ENCODE measurements at places on chromosomes 7 and 10.

- no peak for DNase-seq
Observed at GRCh38 chr10:12041766-12042408, 722 bp downstream of the UPF2 start.

- no peak for DNase-seq
Observed at GRCh38 chr10:30792025-30792424, 162.5 kb upstream of the LYZL2 start.

GRCh38 chr7:30348083-30348560, 63.7 kb downstream of the ZNRF2 start:
- no peak for DNase-seq

GRCh38 chr7:114791771-114792170, 130.1 kb upstream of the MDFIC start:
- DNase-seq: no peak

DNA sequence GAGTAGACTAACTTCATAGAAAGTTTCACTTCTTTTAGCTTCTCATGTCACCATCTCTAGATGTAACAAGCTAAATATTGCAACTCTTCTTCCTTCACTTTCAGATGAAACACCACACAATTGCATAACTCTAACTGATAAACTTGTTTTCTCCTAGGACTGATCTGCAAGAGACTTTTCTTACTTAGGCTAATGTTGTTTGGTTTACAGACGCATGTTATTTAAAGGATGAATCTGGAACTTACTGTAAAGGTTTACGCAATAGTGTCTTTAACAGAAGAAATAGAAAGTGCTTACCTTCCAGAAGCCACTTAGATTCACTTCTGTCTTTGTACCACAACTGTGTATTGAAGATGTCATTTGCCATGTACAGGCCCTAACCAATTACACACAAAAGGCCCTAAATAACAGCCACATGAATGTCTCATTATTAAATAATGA, 22.1 kb upstream of the ZC3HAV1 start:
- DNase-seq: no peak

DNA sequence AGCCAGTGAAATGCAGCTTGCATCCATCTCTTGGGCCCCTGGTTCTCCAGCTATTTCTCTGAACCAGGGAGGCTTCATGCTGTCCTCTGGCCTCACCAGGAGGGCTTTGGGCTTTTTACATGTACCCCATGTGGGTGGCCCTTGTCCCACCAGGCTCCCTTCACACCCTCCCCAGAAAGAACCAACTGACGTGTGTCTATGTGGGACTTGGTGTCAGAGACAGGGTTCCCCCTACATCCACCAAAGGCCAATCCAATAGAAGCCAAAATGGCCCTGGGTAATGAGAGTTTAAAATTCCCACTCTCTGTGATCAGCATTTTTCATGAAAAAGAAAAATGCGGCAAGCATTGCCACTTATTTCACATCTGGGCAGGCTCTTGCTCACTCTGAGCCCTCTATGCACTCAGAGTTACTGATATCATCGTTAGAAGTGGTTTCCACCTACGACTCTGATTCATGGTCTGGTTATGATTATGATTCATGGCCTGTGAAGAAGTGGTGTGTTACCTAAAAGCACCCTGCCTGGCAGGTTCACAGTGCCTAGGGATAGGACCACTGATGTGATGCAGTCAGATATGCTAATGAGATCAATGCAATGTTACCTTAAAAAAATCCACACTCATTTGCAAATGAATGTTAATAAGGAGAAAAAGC, 133.5 kb downstream of the BUB3 start:
- no peak for DNase-seq

DNA sequence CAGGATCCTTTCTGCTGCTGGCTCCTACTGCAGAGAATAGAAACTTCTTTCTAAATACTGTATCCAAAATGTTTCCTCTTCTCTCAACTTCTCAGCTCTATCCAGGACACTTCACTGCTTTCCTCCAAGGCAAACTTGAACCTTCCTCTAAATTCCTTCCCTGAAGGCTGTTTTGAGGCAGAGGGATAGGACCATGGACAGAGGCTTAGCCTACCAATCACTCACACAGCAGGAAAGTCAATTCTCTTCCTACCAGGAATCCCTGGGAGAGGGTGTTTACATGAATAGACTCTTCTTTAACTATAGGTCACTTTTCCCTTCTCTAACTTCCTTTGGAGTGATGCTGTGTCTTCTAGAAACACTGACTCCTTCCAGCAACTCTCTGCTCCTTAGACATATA, 115.6 kb upstream of the MKLN1 start:
- no peak for DNase-seq

GRCh38 chr10:132320654-132321469, 11.1 kb upstream of the LRRC27 start:
- DNase-seq: no peak

DNA sequence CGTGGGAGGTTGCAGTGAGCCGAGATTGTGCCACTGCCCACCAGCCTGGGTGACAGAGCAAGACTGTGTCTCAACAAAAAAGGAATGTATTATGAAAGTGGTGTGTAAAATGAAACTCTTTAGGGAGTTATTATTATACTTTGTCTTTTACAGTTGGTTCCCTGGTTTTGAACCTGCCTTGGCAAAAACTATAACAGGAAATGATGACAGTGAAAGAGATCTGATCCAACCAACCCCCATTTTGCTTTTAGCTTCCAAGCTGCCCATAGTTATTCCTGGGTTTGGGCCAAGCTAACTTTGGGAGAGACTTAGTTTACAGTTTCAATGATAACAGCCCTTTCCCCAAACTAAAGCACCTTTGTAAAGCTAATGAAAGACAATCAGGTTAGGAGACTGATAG, 34.1 kb upstream of the NMT2 start:
- DNase-seq: no peak

- no peak for DNase-seq
Observed at GRCh38 chr10:100570506-100570905, 34.8 kb downstream of the HIF1AN start.

DNA sequence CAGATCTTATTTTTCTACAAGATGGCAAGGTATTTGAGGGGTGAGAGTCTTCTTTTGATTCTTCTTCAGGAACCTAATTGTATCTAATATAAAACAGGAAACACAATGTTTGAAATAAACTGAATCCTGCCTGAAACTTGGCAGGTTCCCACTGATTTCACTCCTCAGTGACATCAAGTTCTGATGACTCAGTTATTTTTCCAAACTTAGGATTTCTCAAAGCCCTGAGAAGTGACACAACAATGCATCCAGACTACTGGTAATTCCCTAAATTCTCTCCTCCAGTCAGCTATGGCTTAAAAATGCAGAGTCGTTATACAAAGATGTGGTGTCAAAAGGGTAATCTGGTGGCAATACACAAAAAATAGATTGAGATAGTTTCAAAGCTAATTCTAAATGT, 80.9 kb downstream of the ABLIM1 start:
- DNase-seq: no peak

GRCh38 chr7:621572-622285, 102.1 kb upstream of the PDGFA start:
- no peak for DNase-seq

GRCh38 chr7:13770305-13770704, 219.2 kb downstream of the ETV1 start:
- DNase-seq: no peak

- no peak for DNase-seq
Observed at GRCh38 chr7:24129597-24129996, 154.4 kb upstream of the NPY start.

GRCh38 chr7:92735707-92736106, 100.7 kb downstream of the CDK6 start:
- DNase-seq: no peak

DNA sequence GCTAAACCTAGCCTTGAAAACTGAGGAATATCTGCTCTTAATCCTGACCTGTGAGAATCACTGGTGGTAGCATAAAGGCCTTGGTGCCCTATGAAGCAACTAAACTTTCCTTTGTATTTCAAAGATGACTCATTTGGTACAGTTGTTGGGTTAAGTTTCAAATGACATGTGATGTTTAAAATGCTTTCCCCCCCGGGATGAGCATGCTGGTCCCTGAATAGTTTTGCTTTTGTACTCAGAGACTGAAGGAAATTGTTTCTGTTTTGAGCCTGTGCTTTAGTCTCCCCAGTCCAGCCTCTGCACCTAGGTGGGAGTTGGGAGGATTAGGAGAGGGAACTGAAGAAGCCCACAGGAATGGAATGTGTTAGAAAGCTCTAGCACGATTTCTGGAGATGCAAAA, 258.9 kb upstream of the NPY start:
- DNase-seq: no peak

GRCh38 chr7:48084727-48085432, 4.2 kb upstream of the UPP1 start:
- DNase-seq: no peak

- no peak for DNase-seq
Observed at GRCh38 chr10:22699976-22700375, 14.4 kb downstream of the PIP4K2A start.

DNA sequence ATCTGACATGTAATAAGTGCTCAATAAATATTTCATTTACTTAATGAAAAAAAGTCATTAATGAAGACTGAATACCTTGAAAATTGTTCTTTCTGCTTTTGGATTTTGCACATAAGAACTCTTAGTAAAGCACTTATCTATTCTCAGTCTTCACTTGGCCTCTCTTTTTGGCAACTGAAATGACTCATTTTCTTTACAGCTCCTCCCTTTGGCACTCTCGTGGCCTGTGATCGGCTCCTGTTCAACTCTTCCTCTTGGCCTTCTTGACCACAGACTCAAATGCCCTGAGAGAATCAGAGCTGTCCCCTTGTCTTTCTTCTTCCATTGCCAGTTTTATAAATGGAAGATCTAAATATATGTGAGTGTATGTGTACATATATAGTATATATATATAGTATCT, 54.2 kb downstream of the FOXP2 start:
- DNase-seq: no peak

GRCh38 chr7:101875283-101875846, 57.9 kb downstream of the CUX1 start:
- no peak for DNase-seq

DNA sequence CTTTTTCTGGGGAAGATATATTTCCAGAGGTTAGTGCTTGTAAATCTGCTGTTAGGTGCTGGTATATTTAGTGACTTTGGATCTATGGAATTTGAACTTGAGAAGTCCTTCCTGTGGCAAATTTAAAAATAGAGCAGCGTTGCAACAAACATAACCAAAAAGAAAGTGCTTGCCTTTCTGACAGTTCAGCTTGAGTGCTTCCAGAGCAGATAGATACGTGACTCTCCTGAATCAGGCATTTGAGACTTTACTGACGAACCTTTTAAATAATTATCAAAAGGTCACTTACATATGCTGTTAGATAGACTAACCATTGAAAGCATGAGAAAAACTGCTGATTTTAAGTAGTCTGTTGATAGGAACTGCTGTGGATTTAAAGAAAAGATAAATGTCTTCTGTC, 387.5 kb upstream of the LRRTM3 start:
- no peak for DNase-seq

GRCh38 chr7:150811-151221, 41.6 kb upstream of the FAM20C start:
- no peak for DNase-seq
